ENCODE measurements at places on chromosomes 4 and X.

GRCh38 chr4:72207196-72207595 is 175.4 kb downstream of the NPFFR2 start:
- DNase-seq: no peak

DNA sequence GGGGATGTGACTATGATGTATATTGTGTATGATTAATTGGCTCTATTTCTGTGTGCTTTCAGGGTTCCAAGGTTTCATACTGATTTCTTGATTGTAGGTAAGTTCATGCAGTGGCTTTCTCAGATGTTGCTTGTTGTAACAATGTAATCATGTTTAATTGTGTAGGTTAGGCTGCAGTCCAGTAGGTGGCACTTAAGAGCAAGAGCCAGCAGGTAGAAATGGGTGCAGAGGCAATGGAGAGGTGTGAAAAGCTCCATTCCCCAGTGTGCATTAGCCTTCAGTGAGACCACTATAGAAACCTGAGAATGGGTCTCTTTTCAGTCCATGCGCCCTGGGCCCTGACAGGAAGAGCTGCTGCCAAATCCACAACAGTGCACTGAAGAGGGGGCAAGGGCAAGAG is 28.2 kb downstream of the DCAF12L2 start:
- DNase-seq: no peak

DNA sequence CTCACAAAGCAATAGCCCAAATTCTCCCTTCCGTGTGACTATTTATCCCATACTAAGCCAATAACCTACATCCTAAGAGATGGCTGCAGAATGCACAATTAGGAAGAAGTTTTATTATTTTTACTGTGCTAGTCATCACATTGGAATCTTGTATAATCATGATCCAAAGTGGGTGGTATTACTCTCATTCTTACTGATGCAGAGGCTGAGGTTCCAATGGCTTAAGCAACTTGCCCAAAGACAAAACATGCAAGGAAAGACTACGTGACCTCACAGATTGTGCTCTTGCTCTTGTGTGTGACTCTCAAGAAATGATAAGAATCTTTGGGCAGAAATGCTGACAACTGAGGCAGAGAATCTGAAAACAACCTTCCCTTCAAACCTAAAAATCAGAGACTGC is 212.2 kb downstream of the LDB2 start:
- no peak for DNase-seq

DNA sequence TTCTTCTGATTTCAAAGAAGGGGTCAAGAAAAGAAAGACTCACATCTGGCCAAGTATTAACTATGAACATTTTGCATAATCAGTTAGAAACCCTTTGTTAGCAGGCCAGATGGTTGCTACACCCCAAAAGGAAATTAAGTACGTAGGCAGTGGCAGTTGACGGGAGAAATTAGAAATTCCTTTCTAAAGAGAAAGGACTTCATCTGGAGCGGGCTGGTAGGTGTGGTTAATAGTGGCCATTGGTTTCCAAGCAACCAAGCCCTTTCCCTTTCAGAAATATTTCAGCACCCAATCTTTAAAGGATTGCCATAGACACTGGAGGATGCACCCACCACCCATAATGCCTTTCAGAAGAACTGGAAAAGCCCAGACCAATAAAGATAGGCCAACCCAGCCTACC is 235.7 kb upstream of the LDB2 start:
- DNase-seq: no peak

DNA sequence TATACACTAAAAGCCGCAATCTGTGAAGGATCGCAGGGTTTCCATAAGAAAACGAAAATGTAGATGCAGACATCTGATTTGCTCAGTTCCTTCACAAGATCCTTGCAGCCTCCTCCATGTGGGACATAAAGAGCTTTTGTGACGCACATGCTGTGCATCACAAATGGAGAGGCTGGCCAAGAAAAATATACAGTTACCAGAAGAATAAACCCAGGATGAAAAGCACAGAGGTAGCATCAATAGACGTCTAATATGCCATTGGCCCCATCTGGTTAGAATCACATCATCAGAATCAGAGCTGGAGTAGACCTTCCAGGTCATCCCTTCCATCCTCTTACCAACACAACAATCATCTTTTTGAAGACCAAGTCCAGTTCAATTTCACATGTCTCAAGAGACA is 517.4 kb downstream of the RAB28 start:
- no peak for DNase-seq

- DNase-seq: no peak
Observed at GRCh38 chrX:128582036-128582435, 529.8 kb upstream of the ACTRT1 start.

GRCh38 chrX:151031391-151031975 is 48.3 kb downstream of the HMGB3 start:
- DNase-seq: no peak

GRCh38 chrX:55489314-55490009 is at the start of gene USP51:
Gene USP51 (minus strand): TSS chrX:55489848. CDS start chrX:55488939, 909 bp downstream.
- peak; percentile 55 for DNase-seq

DNA sequence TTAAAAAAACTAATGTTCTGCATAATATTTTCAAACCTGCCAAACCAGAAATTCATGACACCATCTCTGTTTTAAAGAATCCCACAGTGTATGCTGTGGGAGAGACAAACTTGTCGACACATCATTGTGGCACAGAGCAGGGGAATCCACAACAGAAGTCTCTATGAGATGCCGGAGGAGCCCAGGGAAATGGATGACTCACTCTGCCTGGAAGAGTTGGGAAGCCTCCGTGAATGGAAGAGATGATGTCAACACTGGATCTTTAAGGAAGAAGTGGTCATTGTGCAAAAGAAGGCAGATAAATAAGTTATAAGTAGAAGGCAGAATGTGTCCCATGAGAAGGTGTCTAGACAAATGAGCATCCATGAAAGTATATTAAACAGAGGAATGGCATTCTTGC is 595.1 kb downstream of the RAB28 start:
- DNase-seq: no peak

DNA sequence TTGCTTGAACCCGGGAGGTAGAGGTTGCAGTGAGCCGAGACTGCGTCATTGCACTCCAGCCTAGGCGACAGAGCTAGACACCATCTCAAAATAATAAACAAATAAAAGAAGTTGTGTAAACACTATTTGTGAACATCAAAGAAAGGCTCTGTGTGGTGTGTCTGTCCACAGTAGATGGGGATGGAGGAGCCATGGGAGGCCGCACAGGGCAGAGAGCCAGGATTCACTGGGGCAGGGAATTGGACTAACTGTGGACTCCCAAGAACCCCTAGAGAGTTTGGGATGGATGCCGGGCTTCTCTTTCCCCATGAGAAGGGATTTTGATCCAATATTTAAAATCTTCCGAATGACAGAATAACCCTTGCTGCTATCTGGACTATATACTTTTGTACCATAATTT is 26.5 kb downstream of the TBC1D1 start:
- no peak for DNase-seq

- DNase-seq: no peak
Observed at GRCh38 chr4:9989918-9990635, 31.2 kb downstream of the SLC2A9 start.

DNA sequence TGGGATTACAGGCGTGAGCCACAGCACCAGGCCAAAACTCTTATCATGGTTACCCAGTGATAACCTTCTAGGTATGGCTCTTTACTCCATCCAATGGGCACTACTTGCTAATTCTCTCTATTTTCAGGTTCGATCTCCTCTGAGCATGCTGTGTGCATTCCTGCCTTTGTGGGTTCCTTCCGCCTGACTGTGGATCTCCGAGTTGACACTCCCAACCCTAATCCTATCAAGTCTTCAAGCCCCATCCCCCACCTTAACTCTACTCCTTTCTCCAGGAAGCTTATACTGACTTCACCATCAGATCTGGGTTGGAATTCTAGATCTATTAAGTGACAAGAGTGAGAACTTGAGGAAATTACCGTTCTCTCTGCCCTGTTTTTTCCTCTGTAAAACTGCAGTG is 64.6 kb downstream of the ZAR1 start:
- no peak for DNase-seq

DNA sequence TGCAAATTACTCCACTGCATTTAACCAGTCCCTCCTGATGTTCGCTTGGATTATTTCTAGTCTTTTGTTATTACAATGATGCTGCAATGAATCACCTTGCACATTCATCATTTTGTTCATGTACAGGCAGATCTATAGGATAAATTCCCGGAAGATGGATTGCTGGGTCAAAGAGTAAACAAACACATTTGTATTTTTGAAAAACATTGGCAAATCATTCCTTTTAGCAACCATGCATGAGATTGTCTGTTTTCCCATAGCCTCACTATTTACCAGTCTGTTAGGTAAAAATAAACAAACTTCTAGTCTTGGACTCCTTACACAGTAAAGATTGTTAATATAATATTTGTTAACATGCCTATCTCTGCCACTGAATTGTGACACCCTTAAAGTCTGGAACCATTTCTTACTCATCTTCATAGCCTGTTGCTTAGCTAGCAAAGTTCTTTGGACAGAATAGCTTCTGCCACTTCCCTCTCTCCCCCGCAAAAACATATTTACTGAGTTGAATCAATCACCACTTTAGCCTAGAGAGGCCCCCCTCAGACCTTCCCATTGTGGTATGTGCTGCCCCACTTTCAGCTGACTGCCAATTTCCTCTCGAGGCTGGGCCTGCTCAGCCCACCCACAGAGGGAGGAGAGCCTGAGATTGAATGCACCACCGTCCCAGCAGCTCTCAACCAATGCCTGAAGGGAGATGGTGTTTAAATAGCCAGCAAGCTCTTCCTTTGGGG is 108.4 kb upstream of the ATXN3L start:
- DNase-seq: no peak

DNA sequence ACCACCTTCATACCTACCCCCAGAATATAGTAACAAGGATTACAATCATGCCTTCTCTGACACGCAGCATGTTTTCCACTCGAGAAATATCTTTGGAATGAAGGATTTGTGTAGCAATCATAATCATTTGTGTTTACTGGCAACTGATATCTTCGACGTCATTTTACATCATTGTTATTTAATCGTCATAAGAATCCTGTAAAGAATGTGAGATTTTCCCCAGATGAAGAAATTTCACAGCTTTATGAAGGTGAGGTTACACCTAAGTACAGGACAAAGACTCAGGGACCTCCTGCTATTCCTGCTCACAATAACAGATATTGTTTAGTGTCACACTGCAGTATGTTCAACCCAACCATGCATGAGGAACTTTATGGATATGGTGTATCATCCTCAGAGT is 198.2 kb upstream of the LDB2 start:
- no peak for DNase-seq

DNA sequence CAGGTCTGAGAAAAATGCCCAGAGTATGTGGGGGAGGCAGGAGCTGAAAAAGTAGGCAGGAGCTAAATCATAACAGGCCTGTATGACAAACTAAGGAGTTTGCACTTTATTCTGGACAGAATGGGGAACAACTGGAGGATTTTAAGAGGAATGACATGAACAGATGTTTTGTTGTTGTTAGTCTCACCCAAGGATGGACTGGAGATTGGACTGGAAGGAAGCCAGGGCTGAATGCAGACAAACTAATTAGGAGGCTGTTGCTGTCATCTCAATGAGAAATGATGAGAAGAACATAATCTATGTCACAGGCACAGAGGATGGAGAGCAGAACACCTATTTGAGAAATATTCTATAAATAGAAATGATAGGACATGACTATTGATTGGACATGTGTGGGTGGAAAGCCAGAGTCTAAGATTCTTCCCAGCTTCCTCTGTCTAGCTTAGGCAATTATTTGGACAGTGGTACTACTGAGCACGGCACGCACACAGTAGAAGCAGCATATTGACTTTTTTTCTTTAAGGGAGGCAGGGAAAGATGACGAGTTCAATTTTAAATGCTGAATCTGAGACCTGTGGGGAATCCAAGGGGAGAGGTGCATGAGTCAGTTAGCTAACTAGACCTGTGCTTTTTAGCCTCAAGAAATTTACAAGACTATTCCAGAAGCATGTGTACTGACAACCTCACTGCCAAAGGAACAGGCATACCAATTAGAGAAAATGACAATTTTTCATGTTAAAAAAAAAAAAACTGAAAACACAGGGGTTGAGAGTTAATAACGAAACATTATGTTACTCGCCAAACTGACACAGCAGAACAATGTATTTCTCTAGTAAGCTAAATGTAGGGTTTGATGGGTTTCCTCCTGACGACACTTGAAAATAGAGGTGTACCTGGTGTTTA is 963 bp upstream of the USO1 start:
- DNase-seq: peak; percentile 27

DNA sequence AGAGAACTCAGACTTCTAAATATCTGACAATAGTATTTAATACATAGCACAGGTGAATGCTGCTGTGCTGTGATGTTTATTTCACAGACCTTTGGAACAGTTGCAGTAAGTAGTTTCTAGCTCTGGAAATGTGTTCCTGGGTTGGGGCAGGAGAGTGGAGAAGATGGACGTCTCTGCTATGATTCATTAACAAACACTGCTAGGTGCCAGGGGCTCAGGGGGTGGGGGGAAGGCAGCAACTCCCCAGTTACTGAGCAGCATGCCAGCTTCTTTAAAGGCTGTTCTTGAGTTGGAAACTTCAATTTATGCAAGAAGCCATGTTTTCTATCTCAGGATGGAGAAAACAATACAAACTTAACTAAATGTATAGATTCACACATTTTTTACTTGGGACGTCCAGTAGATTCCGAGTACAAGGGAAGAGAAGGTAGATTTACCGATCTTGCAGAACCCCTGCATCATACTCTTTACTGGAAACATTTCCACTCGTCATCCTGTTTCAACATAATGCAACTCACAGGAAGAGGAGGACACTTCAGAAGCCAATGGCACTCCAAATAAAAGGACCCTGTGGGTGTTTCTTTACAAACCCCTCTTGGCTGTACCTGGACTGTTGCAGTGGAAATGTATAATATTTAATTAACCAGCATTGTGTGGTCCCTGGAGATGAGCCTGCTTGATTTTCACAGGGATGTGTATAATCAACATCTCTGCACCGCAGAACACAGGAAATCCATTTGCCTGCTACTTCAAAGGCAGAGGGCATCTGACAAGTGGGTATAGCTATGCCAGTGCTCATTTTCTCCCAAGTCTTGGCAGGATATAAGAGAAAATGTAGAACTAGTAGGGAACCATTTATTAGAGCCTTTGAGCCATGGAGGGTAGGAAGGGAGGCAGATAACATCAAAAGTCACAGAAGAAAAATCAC is 171.4 kb downstream of the SH3KBP1 start:
- no peak for DNase-seq

- no peak for DNase-seq
Observed at GRCh38 chrX:24480400-24480865, 15.3 kb downstream of the PDK3 start.

- no peak for DNase-seq
Observed at GRCh38 chrX:149713279-149714050, 1.6 kb downstream of the MAGEA11 start.

GRCh38 chrX:121389976-121390714 is 342.7 kb downstream of the GLUD2 start:
- DNase-seq: no peak

DNA sequence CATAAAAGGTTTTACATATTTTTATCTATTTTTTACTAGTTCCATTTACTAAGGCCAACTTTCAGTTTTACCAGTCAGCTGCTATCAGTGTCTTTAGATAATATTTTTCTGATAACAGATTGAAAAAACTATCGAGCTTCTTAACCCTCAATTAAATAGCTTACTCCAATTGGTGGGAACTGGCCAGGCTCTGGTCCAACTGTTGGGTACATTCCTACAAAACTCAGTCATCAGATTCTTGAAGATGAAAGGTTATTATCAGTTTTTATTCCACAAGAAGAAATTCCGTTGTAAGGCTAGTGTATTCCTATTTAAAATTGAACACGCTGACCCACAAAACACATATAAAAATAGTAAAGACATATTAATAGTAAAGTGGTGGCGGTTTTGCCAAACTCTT is 346.2 kb downstream of the MAPK10 start:
- no peak for DNase-seq
